ENCODE measurements at places on chromosomes 1 and 21. TPM values are rescaled to one million over a fixed set of nuclear protein-coding genes. Genes with fewer than 3 reads are reported as not detected.

DNA sequence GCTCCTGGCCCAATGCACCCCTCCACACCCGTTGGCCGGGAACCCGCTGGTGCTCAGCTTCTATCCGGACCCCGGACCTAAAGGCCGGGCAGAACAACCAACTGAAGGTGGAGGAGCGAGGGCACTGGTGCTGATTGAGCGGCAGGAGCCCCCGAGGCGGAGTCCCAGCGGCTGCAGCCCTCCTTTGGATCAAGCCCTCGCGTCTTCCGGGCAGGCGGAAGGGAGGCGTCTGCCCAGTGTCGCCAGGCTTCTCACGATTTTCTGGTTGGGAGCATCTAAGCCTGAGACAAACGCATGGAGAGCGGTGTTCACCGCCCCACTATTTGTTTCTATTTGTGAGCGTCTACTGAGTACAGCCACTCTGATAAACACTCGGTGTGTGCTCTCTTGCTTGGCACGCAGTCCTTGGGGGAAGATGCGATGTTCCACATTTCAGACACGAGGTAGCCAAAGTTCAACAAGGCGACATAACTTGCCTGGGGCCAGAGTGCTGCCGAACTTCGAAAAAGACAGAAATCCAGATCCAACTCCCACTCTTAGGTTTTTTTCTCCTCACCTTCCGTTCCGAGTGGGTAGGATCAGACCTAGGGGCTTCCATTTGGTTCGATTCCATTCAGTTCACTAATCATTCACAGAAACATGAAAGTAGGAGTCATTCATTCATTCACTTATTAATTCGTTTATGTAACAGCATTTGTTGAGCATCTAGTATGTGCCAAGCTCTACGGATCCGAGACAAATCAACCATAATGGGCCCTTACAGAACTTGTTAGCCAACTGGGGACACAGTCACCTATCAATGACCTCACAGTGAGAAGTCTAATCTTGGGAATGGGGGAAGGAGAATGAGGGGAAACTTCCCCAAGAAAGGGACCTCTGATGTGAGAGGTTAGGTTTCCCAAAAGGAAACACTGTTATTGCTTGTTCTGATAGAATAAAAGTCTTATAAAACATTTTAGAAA, 4.9 kb upstream of the DMRTA2 start:
- H3K4me1 ChIP-seq = peaks cover 33% of the 10 kb centered on the region
- no peak for DNase-seq
- no peaks in the 10 kb centered on the region for H3K36me3 ChIP-seq
- H3K4me3 ChIP-seq = no peak overlapping the region

GRCh38 chr1:215860833-215861232, 293.7 kb downstream of the KCTD3 start:
- H3K36me3 ChIP-seq = no peaks in the 10 kb centered on the region
- no peak overlapping the region for H3K27ac ChIP-seq
- H3K4me3 ChIP-seq = no peak overlapping the region
- DNase-seq = no peak
- H3K27me3 ChIP-seq = no peaks in the 10 kb centered on the region
- H3K4me1 ChIP-seq = no peaks in the 10 kb centered on the region

DNA sequence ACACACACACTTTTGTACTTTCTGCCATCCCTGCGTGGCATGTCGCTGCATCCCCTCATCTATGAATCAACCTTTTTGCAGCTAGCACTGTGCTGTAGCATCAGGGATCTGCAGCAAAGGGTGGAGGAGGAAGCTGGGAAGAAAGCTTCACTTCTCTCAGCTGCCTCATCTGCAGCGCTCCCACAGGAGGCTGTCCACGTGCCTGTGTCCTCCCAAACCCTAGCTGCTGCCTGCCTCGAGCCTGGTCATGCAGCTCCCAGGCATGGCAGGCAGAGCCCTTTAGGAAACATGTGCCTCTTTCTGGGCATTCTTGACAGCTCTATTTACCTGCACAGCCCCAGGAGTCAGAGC, 262.1 kb upstream of the SGIP1 start:
- DNase-seq = no peak
- no peaks in the 10 kb centered on the region for H3K27me3 ChIP-seq

DNA sequence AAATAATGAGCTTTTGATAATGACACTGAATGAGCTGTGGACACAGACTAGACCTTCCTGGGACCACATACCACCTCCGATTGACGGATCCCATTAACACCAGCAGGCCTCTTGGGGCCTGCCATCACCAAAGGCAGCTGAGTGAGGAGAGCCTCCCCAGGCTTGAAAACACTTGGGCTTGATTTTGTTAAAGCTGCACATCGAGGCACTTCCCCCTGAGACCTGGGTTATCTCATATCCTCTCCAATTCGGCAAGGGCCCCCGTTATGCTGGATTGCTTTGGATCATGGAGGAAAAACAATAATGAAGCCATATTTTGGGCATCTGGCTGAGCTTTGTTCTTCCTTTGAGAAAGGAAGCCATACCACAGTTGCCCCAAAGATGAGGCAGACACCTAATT, 143.0 kb downstream of the AJAP1 start:
- H3K4me3 ChIP-seq = no peak overlapping the region
- H3K36me3 ChIP-seq = no peaks in the 10 kb centered on the region
- no peaks in the 10 kb centered on the region for H3K4me1 ChIP-seq
- H3K27ac ChIP-seq = no peak overlapping the region

EVA1C gene
- 12.7 TPM for total RNA-seq

CFAP126 gene
- not detected for total RNA-seq

CD1B gene
- total RNA-seq = not detected

All from esophagus squamous epithelium (tissue), 5 donors.